ENCODE measurements at places on chromosomes 2 and 18.

- DNase-seq, result no peak
These were observed 481.1 kb upstream of the HS6ST1 start for GRCh38 chr2:128799730-128800129.

DNA sequence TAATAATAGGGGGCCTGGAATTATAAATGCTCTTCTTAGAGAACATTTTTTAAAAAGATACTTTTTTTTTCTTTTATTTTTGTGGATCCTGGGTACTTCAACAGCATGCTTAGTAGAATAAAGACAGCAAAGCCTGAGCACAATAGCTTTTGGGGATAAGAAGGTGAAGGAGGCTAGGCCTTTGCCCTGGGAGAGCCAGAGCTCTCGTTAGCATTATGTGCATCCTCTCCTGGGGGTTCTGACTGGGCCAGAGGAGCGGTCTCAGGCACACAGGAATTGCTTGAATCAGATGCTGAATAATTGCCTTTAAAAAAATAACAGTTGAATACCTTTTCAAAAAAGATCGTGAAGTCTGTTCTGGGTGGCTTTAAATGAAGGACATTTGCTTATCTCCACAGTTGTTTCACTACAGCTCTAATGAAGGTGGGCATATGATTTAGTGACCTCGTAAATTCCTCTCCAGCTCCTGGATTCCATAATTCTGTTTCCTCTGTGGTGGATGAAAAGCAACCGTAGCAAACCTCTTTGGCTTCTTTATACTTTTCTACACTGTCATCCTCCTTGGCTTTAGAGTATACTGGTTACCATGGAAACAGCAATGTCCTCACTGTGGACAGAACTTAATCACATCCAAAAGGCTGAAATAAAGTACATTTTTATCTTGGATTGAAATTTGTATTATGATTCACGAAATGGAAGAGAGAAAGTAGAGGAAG, 133.8 kb downstream of the MAIP1 start:
- DNase-seq, result no peak

DNA sequence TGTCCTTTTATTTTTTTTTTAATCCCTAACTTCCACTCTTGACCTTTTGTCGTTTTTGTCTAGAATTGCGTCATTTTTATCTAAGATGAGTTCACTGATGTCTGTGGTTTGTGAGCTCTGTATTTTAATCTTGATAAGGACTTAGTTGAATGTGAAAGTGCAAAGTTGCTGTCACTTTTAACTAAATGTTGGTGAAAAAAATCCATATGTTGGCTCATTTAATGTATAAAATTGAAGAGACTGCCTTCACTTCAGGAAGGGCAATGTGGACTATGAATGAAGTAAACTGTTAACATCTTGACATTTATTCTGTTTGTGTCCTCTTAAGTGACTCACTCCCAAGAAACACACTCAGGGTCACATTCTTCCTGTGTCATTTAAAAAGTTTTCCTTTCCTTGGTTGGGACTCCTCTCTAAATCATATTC, 256.6 kb upstream of the RASGRP3 start:
- DNase-seq, result no peak

DNA sequence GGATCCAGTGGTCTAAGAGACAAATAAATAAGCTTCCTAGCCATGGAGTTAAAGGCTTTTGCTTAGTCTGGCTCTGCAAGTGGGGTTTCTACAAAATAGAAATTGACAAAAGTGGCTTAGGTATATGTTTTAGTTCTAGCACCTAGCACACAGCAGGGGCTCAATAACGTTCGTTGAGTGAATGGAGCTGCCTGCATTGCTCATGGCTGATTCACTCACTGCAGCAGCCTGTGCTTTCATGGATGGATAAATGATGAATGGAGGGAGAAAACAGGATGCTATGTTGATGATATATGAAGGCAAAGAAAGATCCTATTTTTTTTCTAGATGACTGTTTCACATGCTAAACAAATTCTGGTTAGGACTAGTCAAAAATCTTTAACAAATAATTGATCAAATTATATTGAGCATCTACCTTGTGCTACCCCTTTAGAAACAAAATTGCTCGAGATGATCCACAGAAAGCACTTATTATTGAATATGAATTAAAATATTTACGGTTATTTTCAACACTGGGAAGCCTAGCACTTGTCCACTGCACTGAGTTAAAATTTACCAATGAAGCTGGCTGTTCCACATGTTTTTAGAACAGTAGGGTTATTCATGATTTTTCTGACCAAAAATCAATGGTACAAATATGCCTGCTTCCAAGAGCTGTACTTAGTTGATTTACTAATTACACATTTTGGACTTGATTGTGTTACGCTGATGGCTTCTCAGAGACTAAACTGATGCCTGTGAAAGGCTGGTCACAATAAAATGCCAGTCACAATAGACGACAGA, 39.6 kb downstream of the HDHD2 start:
- DNase-seq, result no peak

GRCh38 chr2:15263976-15264685, 297.0 kb downstream of the NBAS start:
- DNase-seq, result no peak

DNA sequence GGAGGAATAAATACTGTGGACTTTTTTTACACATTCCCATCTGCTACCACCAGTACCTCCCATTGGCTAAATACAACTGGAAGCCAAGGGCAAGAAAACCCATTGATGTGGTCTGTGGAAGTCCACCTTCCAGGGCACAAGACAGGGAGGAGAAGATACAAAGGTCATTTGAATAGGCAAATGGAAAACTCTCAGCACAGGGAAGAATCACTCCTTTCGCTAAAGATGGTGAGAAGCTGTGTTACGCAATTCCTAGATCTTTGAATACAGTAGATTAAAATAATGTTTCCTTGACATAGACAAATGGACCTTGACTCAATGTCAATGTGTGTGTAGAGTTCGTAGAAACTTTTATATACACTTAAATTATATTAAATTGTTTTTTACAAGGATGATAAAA, 70.9 kb upstream of the ERBB4 start:
- no peak for DNase-seq

DNA sequence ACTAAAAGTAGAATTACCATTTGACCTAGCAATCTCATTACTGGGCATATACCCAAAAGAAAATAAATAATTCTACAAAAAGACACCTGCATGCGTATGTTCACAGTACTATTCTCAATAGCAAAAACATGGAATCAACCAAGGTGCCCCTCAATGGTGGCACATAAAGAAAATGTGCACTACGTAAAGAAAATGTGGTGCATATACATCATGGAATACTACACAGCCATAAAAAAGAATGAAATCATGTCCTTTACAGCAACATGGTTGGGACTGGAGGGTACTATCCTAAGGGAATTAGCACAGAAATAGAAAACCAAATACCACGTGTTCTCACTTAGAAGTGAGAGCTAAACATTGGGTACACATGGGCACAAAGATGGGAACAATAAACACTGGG, 250.7 kb upstream of the TNP1 start:
- no peak for DNase-seq

DNA sequence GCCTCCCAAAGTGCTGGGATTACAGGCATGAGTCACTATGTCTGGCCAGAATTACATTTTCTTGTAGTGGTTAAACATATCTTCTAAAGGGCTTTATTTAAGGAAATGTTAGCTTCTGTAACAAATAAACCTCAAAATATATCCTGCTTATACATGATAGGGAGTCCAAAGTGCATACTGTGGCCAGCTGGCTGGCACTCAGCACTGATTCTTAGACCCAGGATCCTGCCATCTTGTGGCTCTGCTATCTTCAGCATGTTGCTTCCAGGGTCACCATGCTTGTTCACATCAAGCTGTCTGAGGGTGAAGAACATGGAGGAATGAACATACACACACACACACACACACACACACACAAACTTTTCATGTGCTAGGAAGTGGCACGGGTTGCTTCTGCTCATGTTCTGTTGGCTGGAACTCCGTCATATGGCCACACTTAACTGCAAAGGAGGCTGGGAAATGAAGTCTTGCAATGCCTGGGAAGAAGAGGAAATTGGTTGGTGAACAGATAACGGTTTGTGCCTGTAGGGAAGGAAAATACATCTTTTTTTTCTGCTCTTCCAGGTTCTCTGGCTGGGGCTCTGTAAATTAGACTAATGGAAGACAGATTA, 40.0 kb downstream of the NPPC start:
- no peak for DNase-seq

DNA sequence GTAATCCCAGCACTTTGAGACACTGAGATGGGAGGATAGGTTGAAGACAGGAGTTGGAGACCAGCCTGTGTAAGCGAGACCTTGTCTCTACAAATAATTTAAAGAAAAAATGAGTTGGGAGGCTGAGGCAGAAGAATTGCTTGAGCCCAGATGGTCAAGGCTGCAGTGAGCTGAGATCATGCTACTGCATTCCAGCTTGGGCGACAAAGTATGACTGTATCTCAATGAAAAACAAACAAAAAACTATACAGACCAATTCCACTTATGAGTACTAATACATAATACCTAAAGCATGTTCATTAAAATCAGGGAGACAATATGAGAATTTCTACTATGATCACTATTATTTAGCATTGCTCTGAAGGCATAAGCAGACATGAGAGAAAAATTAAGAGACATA, 12.6 kb downstream of the RNF149 start:
- DNase-seq, result no peak

GRCh38 chr2:230441227-230441897, 25.4 kb downstream of the SP100 start:
- no peak for DNase-seq

DNA sequence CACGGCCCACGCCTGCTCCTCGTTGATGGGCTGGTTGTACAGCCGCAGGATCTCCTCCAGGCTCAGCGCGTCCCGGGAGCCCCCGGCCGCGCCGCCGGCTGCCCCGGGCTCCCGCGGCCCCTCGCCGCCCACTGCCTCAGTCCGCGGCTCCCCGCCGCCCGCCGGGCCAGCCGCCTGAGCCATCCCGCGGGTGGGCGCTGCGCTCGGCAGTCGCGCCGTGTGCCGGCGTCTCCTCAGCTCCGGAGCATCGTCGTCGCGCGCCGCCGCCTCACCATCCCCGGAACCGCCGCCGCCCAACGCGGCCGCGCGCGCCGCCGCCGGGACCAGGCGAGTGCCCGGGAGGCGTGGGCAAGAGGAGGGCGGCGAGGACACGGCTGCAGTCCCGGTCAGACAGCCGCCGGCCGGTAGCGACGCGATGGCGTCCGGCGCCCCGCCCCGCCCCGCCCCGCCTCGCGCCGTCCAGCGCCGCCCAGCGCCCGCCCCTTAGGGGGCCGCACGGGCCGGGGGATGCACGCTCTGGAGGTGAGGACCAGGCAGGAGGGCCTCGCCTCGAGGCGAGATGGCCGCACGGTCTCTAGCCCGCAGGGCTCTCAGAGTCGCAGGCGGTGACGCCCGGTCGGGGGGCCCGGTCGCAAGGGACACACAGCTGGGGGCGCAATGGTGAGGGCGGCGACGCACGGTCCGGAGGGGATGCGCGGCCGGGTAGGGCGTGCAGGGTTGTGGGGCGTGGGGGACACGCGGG, at the start of gene SPIRE1:
SPIRE1 (minus strand) TSS at position 424 of the 742 bp plus-strand sequence; CDS start at position 183, 241 bp downstream.
- peak; percentile 52 for DNase-seq

DNA sequence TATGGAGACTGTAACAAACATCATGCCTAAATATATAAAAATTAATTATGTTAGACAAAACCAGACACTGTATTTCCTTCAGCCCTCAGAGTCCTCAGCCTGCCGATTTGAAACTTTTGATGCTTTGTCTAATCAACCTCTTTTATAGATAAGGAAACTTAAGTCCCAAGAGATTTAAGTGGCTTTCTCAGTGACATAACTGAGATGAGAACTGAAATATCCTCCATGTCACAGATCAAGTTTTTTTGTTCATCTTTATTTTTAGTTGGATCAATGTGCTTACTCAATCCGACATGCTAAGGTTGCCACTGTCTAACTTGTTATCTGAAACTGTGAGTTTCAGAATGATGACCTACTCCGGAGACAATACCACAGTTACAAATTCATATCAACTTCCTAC, 72.3 kb downstream of the BARD1 start:
- DNase-seq, result no peak

GRCh38 chr18:45213040-45213333, 402.3 kb upstream of the SLC14A2 start:
- DNase-seq, result no peak

DNA sequence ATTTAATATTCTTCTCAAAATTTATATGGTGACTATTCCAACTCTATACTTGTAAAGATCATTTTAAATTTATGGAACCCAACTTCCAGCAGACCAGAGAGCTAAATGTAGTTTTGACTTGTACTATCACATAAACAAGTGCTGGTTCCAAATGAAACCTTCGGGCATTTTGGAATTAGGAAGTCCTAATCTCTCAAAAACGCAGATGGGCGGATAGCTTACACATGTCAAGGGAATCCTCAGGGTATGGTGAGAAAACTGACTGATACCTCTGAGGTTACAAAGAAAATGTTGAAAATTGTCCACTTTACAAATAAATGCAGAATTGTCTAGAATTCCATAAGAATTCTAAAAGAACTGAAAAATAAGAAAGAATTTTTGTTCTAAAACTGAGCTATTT, 224.1 kb downstream of the SS18 start:
- no peak for DNase-seq

DNA sequence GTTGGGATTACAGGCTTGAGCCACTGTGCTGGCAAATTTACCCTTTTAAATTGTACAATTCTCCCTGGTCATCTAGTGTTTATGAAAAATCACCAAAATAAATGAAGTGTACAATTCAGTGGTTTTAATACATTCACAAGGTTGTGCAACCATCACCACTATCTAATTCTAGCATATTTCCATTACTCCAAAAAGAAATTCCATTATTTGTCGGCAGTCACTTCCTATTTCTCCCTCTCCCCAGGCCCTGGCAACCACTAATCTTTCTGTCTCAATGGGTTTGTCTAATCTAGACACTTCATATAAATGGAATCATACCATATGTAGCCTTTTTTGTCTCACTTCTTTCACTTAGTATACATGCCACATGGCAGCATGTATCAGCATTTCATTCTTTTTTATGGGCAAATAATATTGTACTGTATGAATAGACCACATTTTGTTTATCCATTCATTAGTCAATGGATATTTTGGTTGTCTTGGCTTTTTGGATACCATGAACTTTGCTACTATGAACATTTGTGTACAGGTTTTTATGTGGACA, 12.6 kb upstream of the POLE4 start:
- no peak for DNase-seq

DNA sequence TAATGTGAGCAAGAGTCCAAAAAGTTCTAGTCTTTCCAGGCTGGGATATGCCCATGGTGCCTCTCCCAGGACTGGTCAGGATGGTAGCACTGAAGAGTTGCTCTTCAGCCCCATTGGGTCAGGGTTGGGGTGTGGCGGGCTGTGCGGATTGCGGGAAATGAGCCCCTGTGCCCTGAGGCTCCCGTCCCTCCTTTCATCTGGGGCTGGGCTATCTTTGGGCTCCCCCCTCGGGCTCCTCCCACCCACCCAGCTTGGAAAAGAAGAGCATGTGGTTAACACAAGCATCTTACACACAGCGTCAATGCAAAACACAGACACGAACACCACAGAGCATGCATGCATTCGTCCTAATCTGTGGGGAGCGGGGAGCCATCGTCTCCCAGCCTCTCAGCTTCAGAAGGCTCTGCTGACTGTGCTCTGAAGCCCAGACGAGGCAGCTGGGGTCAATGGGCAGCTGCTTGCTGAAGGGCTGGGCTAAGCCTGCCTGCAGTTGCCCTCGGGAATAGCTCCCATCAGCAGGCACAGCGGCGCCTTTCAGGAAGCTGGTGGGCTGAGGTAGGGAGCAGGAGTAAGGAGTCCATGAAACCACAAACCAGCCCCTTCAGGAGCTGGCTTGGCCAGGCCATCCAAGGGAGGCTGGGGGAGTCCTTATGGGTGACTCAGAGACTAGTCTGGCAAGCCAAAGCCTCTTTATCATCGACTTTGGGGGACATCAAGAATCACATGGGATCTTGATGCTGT, 112.9 kb downstream of the CLIP4 start:
- DNase-seq, result no peak

GRCh38 chr2:205193836-205194228, 488.5 kb upstream of the NRP2 start:
- peak; percentile 21 for DNase-seq

- no peak for DNase-seq
These were observed 92.7 kb downstream of the ALPK2 start for GRCh38 chr18:58536202-58536516.
